Stimulated activated CD8-positive, alpha-beta memory T cell treated with anti-CD3 and anti-CD28 coated beads, Interleukin-4, amount 100 ng/mL, for 1 hour (primary cell): ENCODE measurements at places on chromosomes 7 and 10.

GRCh38 chr10:26468700-26469099 is 30.6 kb downstream of the APBB1IP start:
- DNase-seq = no peak

GRCh38 chr7:27156916-27157701 is 634 bp upstream of the HOXA7 start:
- DNase-seq = no peak

GRCh38 chr10:30736685-30737232 is 107.2 kb upstream of the LYZL2 start:
- DNase-seq = no peak

DNA sequence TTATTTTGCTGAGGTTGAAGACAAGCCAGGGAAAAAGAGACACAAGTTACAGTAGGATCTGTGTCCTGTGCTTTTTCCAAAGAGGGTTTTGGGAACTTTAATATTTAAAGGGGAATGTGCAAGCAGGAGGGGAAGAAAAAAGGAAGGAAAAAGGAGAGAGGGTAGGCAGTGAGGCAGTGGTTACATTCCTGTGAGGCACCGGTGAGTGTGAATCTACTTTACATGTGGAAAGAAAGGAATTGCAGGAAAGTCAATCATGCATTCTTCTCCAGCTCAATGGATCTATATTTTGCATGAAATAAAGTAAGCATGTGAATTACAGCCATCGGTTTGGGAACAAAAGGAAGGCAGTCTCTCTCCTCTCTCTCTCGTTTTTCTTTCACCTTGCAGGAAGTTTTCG is 12.6 kb upstream of the DYNC2I1 start:
- no peak for DNase-seq
